Cortex of kidney (tissue), 1 donor: ENCODE measurements at places on chromosomes 6 and 20.

GRCh38 chr20:33847006-33847405 is 35.9 kb downstream of the CHMP4B start:
- no peak for DNase-seq

DNA sequence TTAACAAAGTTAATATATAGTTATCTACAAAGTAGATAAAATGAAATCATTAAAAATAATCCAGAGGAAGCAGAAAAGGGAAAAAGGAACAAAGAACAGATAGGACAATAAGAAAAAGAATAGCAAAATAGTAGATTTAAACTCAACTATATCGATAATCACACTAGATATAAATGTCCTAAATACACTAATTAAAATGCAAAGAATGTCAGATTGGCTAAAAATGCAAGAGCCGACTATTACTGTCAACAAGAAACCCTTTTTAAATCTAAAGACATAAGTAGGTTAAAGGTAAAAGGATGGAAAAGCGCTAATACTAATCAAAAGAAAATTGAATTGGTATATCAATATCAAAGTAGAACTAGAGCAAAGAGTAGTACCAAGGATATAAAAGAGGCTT is 164.8 kb upstream of the AKAP12 start:
- no peak for DNase-seq

DNA sequence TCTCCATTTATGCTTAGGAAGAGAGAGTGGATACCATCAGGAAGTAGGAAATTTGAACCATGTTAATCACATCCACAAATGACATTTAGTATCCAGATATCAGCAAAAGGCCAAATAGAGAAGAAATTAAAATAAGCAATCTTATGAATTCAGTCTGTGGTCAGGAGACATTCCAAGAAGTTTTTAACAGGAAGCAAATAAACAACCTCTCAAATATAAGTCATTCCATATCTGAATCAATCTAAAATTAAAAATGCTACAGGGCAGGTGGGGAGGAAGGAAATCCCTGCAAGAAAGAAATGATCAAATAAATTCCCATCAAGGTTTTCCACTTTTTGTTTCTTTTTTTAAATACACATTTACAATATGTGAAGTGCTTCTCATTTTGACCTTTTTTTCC is 520.6 kb downstream of the LMBRD1 start:
- no peak for DNase-seq

DNA sequence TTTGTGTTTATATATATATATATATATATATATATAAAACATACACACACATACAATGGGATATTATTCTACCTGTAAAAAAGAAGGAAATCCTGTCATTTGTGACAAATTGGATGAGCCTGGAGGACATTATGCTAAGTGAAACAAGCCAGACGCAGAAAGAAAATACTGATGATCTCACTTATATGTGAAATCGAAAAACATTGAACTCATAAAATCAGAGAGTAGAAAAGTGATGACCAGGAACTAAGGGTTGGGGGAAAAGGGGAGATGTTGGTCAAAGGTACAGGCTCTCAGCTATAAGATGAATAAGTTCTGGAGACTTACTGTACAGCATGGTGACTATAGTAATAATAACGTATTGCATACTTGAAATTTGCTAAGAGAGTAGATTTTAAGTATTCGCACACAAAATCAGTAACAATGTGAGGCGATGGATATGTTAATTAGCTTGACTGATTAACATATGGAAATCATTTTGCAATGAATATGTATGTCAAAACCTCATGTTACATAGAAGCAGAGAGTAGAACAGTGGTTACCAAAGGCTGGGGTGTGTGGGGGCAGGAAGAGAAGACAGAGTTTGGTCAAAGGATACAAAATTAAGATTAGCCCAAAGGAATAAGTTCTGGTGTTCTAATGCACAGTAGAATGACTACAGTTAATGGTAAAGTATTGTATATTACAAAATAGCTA is 92.3 kb upstream of the PHACTR1 start:
- DNase-seq, result no peak

DNA sequence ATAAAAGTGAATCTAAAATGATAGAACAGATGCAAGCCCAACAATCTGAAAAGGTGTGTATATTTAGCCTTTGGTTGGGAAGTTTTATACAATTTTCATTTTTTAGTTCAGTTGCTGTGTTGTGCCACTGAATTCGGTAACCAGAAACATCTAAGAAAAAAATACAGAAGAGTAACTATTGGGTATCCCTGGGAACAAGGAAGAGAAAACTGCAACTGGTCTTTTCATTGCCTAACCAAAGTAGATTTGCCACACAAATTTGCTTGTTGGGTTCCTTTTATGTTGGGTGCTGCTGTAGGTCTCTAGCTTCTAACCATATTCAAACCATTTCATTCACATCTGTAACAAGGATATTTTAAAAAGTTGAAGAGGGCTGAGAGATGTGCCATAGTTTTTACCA is 2.8 kb upstream of the TMEM30A start:
- no peak for DNase-seq

- DNase-seq, result no peak
Observed at GRCh38 chr6:20947977-20948376, 413.7 kb downstream of the CDKAL1 start.

GRCh38 chr6:51542475-51542874 is 544.9 kb downstream of the PKHD1 start:
- DNase-seq, result no peak

DNA sequence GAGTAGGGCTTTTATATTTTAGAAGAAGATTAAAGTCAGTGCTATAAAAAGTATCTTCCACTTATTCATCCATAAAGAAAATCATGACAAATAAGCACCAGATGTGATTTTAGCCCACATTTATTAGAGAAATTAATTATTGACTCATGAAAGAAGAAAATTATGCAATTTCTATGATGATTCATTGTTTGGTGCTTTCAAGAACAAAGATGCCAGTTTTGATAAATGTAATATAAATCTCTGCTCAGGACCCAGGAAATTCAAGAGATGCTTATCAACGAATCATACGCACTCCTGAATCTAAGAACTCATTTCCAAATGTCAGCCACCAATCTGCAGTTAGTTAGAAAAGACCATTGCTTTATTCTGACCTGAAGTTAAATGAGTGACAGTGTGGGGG is 211.4 kb downstream of the ARHGAP18 start:
- no peak for DNase-seq

DNA sequence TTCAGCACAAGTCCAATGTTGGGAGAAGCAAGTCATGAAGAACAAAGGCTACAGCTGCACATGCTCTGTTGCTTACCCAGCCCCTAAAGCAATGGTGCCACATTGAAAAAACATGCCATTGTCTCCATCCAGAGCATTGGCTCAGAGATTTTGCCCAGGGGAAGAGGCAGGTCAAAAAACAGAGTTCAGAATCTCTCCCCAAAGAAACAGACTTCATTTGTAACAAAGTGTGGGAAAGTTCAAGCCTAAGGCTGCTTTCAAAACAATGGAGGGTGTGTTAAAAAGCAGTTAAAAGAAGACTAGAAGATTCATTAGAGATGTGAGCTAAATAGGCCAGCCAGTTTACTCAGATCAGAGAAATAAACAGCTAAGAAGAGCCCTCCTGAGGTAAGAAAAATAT is 63.6 kb downstream of the DZANK1 start:
- no peak for DNase-seq

GRCh38 chr20:44414346-44414714 is 58.8 kb downstream of the HNF4A start:
- no peak for DNase-seq

- no peak for DNase-seq
Observed at GRCh38 chr20:50968289-50968688, 9.7 kb downstream of the MOCS3 start.

DNA sequence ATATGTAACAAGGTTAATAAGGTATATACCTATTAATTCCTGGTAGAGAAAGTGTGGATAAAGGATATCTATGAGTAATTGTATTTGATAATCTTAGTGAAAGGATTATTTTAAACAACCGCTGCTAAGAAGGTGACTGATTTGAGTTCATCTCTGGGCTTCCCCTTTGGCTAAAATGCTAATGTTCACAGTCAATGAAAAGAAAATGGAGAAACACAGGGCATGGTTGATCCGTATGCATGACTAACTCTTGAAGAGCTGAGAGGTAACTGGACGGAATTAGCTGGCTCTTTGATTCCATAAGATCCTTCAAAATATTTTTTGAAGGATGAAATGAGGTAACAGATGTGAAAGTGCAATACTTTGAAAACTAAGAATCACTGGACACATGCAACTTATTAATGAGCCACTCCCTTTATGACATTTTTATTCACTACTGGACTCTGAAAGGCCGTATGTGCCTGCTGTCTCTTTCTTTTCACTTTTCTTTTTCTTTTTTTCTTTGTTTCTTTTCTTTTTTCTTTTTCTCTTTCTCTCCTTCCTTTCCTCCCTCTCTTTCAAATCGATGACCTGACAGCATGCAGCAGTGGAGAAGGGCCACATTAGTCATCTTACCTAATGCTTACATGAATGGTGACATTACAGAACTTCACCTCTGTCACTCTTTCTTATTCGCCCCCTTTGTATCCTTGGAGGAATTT is 464.6 kb downstream of the CDKAL1 start:
- DNase-seq, result no peak

GRCh38 chr6:113432521-113433334 is 424.4 kb upstream of the MARCKS start:
- DNase-seq, result no peak

GRCh38 chr6:20669571-20670314 is 135.5 kb downstream of the CDKAL1 start:
- no peak for DNase-seq

GRCh38 chr6:42864602-42865001 is 14.8 kb upstream of the RPL7L1 start:
- DNase-seq, result no peak

DNA sequence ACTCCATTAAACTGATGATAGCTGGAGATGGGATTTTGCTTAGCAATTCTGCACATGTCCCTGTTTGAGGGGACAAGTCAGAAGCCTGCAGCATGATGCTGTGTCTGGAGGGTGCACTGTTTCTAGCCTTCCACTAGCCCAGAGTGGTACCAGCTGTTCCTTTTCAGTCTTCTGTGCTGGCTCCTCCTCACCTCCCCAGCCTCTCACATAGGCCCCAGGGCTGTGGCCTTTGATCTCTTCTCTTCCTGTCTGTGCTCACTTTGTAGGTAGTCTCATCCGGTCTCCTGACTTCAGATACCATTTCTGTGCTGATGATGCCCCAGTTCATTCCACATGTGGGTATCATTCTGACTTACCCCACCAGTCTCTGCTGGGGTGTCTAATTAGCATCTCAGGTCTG is 126.3 kb downstream of the HIVEP1 start:
- DNase-seq, result no peak

- no peak for DNase-seq
Observed at GRCh38 chr6:160071805-160072690, 49.6 kb upstream of the SLC22A1 start.

DNA sequence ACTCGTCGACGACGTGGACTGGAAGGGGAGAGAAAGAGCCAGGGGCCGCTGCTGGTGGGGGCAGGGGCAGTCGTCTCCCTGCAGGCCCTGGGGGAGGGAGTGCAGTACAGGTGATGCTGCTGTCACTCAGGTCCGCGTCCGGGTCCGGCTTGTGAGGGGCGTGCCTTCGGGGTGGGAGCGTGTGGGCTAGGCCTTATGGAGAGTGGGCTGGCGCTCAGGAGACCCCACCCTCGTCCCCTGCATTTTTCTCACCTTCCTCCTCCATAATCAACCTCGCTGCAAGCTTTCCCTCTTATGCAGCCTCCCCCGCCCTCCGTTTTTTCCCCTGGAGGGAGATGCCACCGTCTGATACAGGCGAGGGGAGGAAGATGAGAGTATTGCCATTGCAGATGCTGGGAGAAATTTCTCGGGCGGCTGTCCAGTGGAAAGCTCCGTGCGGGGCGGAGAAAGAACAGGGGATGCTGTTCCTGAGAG is 632 bp downstream of the PCMT1 start:
- DNase-seq, result no peak

DNA sequence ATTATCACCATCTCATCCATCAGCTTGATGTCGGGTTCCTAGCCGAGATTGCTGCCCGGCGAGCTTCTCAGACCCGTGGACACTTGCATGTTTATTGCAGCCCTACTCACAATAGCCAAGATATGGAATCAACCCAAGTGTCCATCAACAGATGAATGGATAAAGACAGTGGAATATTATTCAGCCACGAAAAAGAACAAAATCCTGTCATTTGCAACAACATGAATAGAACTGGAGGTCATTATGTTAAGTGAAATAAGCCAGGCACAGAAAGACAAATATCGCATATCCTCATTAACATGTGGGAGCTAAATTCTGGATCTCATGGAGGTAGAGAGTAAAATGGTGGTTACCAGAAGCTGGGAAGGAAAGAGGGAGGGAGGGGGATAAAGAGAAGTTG is 49.1 kb upstream of the SLC2A12 start:
- DNase-seq, result no peak
